ENCODE measurements at places on chromosomes 3 and 15.

- peak; percentile 20 for DNase-seq
Observed at GRCh38 chr15:62059816-62060112, 483 bp downstream of the VPS13C start.

GRCh38 chr3:125055331-125055912 is 375 bp downstream of the HEG1 start:
- peak; percentile 70 for DNase-seq

GRCh38 chr15:67778968-67779548 is 46.3 kb upstream of the SKOR1 start:
- no peak for DNase-seq

DNA sequence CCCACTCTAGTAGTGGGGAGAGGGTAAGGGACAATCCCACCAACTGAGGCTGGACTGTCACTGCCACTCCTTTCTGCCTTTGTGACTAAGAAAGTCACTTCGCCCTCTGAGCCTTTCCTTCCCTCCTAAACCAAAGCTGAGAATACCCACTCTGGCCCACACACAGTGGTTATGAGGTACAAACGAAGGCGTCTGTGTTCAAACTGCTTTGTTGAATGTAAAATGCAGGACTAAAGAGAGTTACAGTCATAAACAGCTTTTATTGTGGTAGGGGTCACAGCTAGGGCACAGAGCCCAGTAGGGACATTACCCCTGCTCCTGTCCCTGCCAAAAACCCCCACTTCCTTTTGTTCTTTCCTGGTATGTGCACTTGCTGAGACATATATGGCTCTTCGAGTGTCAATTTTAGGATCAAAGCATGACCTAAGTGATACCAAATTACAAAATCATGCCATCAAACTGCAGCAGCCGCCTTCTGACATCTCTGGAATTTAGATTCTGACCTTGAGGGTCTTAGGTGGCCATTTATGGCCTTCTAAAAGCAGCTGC is 45.1 kb downstream of the CTDSPL start:
- DNase-seq, result no peak

GRCh38 chr15:72176159-72176558 is 21.4 kb downstream of the GRAMD2A start:
- DNase-seq, result no peak

DNA sequence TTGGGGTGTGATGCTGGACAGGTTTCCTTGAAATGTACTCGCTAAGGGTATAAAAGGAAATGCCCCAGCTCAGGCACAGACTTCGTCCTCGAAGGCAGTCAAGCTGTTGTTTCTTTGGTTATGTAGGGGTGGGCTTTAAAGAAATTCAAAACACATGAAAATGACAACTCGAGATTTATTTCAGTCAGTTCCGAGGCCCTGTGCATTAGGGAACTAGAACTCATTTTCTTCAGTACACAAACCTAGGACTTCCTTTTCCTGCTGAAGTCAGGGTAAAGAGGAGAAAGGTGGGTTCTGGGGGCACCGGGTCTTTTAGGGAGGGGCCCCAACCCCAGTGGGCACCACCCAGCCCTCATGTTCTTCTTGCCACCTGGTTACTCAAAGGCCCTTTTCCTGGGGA is 7.7 kb downstream of the CCR9 start:
- DNase-seq, result no peak

DNA sequence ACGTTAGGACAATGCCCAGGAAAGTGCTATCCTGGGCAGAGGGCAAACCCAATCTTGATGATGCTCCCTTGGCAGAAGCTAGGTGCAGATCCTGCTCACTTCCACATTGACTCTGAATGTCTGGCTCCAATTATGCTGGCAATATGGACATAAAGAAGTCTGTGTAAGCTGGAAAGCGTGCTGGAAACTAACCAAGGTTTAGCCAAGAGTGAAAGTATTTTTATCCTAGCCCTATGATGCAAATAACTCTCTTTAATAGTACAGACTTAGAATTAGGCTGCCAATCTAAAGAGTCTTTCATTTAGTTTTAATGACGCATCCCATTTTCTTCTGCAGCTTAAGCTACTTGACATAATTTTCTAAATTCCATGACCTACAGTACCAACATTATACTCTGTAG is 571.8 kb downstream of the TUSC7 start:
- DNase-seq, result no peak

- no peak for DNase-seq
Observed at GRCh38 chr3:145015253-145015652, 1043.6 kb downstream of the DIPK2A start.

GRCh38 chr3:43288366-43288765 is 2.0 kb downstream of the SNRK start:
- no peak for DNase-seq

DNA sequence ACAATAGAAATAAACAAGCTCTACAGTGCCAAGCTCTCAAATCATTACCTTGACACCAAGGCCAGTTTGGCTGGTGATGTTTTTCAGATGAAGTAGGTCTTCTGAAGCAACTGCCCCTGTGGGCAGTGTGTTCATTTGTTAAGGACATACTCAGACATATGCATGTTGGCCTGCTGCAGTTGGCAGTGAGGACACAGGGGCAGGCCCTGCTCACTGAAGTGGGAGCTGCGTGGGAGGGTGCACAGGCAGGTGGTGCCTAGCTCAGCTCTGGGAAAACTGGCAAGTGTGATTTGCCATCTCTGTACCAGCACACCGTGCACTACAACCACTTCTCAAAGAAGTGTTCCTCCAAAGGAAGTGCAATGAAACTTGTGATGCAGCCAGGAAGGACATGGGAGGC is 28.5 kb upstream of the SNRK start:
- DNase-seq, result no peak

All from hippocampal formation (tissue), 2 donors.